T follicular helper cell (primary cell): ENCODE measurements at places on chromosomes 12 and 14.

- DNase-seq = no peak
These were observed 8.5 kb downstream of the CTDSP2 start for GRCh38 chr12:57837864-57838562.

DNA sequence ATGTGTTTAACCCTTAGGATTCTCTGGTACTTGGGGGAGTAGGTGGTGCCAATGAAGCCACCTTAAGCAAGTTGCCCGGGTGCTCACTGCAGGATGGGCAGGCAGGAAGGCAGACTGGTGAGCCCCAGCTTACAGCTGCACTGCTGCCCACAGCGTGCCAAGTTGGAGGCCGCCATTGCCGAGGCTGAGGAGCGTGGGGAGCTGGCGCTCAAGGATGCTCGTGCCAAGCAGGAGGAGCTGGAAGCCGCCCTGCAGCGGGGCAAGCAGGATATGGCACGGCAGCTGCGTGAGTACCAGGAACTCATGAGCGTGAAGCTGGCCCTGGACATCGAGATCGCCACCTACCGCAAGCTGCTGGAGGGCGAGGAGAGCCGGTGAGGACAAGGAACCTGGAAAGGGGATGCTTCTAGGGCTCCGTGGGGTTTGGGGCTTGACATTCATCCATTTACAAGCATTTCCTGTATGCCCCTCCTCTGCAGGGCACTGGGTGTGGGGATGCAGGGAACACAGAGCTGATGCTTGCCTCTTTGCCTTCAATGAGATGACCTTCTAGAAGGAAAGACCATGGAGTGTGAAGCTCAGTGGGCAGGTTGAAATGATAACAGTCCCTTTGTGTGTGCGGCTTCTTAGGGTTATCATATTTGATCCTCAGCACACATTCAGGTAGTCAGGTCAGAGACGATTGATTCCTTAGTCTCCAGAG, 12.4 kb downstream of the KRT7 start:
- DNase-seq = no peak

- no peak for DNase-seq
These were observed 193.5 kb upstream of the CNOT2 start for GRCh38 chr12:70049596-70050360.

DNA sequence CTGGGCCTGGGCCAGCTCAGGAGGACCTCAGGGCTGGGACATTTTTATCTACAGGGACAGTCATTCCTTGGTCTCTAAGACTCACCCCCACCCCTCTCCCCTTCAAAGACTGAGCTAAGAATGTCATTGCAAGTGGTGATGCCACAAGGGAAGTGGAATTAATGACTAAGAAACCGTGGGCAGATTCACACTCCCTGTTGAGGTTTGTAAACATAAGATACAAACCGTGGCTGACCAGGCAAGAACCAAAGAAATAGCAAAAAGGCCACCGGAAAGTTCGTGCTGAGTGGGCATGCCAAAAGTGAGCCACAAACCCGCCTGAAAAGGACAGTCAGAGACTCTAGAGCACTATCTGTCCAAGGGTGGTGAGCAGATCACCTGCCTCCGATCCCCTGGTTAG, 25.7 kb downstream of the NUAK1 start:
- DNase-seq = no peak

DNA sequence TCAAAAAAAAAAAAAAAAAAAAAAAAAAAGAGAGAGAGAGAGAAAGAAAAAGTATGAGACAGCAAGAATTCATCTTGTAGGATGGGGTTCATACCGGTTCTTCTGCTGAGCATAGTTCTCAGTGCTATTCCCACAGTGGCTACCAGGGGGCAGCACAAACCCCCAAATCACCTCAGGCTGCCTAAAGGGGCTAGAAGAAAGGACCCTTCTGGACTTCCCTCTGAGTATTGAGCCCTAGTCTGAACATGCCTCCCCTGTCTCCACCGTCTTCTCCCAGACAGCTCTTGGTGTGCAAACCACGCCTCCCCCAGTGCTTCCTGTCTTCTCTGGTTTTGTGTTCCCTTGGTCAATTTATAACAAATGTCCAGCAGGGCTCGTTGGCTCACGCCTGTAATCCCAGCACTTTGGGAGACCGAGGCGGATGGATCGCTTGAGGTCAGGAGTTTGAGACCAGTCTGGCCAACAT, 31.3 kb upstream of the SMUG1 start:
- DNase-seq = peak; percentile 43

DNA sequence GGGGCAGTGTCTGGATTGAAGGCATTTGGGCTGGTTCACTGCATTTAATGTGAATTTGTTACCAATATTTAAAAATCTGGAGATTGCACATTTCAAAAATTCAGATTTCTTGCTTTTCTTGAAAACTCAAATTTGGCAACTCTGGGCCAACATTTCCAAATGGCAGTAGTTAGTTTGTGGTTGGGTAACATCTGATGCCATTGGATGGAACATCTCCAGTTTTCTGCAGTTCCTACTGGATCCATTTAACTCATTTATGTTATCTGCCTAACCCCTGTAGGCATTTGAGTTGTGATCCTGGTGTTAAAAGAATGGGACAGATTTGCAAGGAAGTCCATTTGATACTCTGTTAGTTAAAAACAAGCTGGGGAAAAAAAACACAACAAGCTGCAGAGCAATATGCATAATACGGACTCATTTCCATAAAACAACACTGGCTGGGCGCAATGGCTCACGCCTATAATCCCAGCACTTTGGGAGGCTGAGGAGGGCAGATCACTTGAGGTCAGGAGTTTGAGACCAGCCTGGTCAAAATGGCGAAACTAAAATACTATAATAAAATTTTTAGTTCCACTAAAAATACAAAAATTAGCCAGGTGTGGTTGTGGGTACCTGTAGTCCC, 7.9 kb downstream of the EIF2B2 start:
- DNase-seq = no peak

- no peak for DNase-seq
These were observed 6.0 kb downstream of the GAPDH start for GRCh38 chr12:6540181-6540877.

DNA sequence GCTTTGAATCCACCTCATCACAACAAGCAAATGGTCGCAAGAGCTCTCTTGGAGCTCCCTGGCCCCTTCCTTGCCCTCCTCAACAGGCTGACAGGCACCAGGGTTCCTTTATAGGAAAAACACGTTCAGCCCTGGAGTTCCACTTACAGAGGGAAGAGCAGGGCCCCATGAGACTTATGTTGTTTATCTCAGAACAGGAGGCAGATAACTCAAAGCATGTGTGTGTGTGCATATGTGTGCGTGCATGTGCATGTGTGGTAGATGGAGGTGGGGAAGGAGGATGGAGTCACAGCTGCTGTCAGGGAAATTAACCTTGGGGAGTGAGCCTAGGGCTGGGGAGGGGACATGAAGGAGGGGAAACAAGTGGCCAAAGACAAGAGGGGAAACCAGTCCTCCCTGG, 138.1 kb downstream of the DPF3 start:
- DNase-seq = no peak

DNA sequence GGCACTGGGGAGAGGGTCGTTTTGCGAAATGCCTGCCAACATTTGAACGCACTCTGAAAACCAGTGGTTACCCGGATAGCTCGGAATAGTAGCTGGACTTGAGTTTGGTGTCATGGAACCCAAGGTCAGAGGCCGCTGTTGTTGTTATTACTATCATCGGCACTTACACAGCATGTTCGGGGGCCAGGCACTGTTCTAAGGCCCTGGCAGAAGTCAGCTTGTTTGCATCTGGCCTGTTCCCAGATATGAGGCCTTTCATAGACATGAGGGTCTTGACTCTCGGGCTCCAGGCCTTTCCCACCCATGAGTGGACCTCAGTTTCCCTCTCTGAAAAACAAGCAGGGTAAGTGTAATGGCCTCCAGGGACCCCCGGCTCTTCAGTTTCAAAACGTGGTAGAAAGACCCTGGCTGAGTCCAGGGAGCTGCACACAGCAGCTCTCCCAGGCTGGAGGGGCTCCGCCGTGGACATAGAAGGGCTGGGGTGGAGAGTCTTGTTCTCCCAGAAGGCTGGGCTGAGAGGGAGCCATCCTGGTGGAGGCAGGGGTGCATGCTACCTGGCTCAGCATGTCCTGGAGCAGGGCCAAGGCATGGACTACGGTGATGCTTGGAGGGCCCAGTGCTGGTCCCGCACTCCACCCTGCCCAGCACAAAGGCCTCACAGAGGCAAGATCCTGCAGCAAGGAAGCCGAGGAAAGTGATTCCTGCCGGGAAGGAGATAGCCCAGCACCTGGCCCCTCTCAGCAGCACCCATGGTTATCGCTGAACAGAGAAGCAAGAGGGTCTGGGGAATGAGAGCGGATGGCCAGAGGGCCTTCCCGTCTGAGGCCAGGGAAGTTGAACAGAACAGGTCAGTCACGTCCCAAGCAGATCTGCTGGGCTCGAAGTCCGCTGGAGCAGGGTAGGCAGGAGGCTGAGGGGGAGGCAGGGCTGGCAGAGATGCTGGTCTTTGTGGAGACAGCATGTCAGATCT, 63.5 kb upstream of the C14orf180 start:
- no peak for DNase-seq

DNA sequence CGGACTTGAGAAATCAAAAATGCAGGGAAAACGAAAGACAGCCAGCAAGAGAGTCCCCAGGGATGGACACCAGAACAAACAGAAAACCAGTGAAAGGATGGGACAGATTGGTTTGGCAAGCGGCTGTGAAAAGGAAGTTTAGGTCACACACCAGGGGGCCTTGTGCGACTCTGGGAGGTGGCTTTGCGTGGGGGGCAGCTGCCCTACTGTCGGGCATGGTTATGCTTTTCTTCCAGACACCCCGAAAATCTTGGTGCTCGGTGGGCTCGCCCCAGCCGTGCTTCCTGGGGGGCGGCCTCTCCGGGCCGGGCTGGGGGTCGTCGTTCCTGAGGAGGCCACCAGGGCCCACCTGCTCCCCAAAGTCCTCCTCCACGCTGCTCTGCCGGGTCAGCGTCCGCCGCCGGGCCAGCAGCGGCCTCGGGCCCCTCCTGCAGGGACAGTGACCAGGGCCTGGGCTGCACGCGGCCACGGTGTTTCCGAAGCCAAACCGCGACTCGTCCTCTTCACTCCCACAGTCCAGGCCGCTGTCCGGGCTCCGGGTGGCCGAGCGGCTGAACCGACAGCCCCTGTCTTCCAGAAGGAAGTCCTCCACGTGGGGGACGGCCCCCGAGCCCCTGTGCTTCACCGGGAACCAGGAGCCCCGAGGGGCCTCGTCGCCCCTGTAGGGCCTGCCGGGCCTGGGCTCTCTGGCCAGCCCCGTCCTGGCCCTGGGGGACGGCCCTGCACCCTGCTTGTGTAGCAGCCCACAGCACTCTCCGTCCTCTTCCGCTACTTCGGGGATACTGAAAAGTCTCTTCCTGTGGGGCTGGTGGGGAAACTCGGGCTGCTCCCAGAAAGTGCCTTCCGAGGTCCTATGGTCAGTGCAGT, 86.5 kb downstream of the PIWIL1 start:
- no peak for DNase-seq

- DNase-seq = no peak
These were observed 8.3 kb upstream of the PRKAG1 start for GRCh38 chr12:49026678-49027480.

GRCh38 chr12:118103201-118103600, 610 bp downstream of the VSIG10 start:
- DNase-seq = no peak

DNA sequence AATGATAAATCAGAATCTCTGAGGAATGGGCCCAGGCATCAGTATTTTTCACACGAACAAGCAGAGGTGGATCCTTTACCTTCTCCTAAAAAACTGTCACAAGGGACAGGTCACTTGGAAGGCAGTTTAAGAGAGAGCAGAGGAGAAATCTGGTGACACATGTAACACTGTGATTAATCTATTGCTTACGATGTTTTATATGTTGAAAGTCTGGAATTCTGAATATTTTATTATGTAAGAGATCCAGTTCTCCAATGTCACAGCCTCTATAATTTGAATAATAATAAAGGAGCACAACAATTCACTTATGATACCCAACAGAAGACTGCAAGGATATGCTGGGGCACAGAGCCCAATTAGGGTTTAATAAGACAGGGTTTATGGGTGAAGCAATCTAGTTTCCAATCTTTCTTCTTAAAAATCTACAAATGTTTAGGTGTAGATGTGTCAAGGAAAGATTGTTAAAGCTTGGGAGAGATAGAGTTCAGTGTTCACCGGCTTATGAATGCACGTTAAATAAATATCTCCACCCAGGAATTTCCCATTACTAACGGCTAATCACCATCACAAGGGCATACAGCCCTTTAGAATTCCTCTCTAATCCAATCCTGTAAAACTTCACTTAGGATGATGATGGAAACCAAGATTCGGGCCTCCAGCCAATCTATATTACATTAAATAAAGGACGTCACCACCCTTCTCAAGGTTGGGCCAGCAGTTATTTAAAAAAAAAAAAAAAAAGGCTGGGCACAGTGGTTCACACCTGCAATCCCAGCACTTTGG, 23.4 kb downstream of the DUSP16 start:
- no peak for DNase-seq

DNA sequence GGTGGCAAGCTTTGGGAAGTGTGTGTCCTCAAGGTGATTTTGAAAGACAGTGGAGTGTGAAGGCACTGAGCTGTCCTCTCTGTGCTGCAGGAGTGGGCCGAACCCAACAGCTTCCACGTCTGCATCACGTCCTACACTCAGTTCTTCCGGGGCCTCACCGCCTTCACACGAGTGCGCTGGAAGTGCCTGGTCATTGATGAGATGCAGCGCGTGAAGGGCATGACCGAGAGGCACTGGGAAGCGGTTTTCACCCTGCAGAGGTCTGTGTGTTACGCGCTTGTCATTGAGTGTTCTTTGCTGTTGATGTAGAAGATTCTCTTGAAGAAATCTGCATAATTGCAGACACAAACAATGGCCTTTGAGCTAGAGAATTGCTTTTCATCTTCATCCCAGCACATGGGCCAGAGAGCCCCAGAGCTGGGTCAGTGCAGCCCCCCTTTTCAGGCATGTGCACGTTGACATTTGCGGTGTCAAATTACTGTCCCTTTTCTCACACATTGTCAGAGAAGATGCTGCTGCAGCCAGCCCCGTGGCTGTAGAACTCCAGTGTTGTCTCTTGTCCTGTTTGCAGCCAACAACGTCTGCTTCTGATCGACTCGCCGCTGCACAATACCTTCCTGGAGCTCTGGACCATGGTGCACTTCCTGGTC, 63.3 kb downstream of the EP400 start:
- no peak for DNase-seq

GRCh38 chr14:59771577-59771976, 99.0 kb downstream of the RTN1 start:
- DNase-seq = no peak

GRCh38 chr14:82075566-82075965, 541.9 kb upstream of the SEL1L start:
- DNase-seq = no peak

- no peak for DNase-seq
These were observed 12.9 kb downstream of the PHLDA1 start for GRCh38 chr12:76018672-76019071.

DNA sequence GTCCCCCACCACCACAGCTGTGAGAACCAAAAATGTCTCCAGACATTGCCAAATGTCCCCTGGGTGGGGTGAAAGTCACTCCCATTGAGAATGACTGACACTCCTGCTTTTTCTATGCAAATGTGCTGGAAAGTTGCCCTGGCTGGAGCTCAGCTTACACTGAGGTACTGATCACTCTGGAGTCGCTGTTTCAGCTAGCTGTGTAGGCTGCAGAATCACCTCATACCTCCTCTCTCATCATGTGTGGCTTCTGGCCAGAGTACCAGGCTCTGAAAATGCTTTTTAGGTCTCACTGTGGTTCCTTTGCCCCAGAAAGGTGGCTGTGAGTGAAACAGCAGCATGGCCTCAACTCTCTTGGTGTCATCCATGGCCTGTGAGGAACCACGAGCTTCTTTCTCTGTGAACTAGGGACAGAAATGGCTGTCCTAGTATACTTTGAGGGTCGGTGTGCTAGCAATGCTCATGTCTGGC, 414.4 kb downstream of the DPF3 start:
- DNase-seq = no peak

- DNase-seq = no peak
These were observed 182.2 kb downstream of the CCDC59 start for GRCh38 chr12:82176026-82176425.

- no peak for DNase-seq
These were observed 18.4 kb downstream of the SAV1 start for GRCh38 chr14:50649691-50650090.
